Activated T-helper 1 cell treated with anti-CD3 and anti-CD28 coated beads, Interleukin-12 subunit alpha, Interleukin-12 subunit beta, Interleukin-2, Interleukin-4 antibody, amounts not matched to agents 30 ng/mL and 10 ng/mL and 1 ng/mL, durations not matched to agents 14 hours and 24 hours and 36 hours (primary cell): ENCODE measurements at places on chromosomes 6 and 20. TPM values are rescaled to one million over a fixed set of nuclear protein-coding genes. Genes with fewer than 3 reads are reported as not detected.

Gene TRERF1
- 47.9 and 48.2 TPM in 2 replicates for total RNA-seq

DNA sequence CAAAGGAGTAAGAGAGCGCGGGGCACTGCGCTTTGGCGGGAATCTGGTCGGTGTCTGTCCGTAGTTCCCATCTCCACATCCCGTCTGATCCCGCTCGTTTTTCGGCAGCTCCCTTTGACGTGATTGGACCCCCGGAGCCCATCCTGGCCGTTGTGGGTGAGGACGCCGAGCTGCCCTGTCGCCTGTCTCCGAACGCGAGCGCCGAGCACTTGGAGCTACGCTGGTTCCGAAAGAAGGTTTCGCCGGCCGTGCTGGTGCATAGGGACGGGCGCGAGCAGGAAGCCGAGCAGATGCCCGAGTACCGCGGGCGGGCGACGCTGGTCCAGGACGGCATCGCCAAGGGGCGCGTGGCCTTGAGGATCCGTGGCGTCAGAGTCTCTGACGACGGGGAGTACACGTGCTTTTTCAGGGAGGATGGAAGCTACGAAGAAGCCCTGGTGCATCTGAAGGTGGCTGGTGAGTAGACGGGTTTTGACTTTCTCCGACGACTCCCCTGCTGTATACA, 1.4 kb downstream of the BTN1A1 start:
- H3K27me3 ChIP-seq = peaks cover 55% of the 10 kb centered on the region
- no peak overlapping the region for H3K27ac ChIP-seq
- peaks cover 9% of the 10 kb centered on the region for H3K36me3 ChIP-seq
- peak; percentile 5 for DNase-seq
- peak overlapping the region; percentile 82 for H3K4me3 ChIP-seq
- H3K4me1 ChIP-seq = peaks cover 24% of the 10 kb centered on the region

GRCh38 chr6:157955675-157956074, 26.0 kb upstream of the SYNJ2 start:
- H3K4me3 ChIP-seq = no peak overlapping the region
- H3K4me1 ChIP-seq = peaks cover 4% of the 10 kb centered on the region
- H3K27ac ChIP-seq = no peak overlapping the region
- peaks cover 7% of the 10 kb centered on the region for H3K36me3 ChIP-seq
- no peak for DNase-seq

DNA sequence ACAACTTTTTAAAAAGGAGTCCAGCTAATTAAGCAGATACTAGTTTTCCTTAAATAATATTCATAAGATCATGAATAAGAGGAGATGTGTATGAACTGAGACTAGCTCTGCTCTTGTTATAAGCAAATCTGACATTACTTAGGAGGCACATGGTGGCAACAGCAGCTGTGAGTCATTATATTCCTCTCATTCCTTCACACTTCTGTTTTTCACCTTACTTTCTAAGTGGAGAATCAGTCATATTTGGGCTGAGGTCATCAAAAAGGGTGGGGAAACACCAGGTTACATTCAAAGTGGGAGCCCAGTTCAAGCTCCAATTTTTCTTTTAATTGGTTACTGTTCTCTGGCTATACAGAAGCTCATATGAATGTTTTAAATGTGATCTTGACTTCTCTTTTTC, 6.0 kb upstream of the RIPPLY2 start:
- peak overlapping the region; percentile 65 for H3K27ac ChIP-seq
- no peak overlapping the region for H3K4me3 ChIP-seq
- H3K27me3 ChIP-seq = peaks cover 18% of the 10 kb centered on the region
- H3K36me3 ChIP-seq = no peaks in the 10 kb centered on the region
- H3K4me1 ChIP-seq = no peaks in the 10 kb centered on the region
- no peak for DNase-seq

- no peak overlapping the region for H3K4me3 ChIP-seq
- no peak overlapping the region for H3K27ac ChIP-seq
- peaks cover 38% of the 10 kb centered on the region for H3K27me3 ChIP-seq
- peaks cover 11% of the 10 kb centered on the region for H3K4me1 ChIP-seq
- DNase-seq = no peak
Observed at GRCh38 chr20:47781632-47782031, 3.6 kb downstream of the SULF2 start.
